ENCODE measurements at places on chromosomes 4 and X.

GRCh38 chr4:15691346-15692135, 9.9 kb downstream of the FAM200B start:
- no peak for DNase-seq

DNA sequence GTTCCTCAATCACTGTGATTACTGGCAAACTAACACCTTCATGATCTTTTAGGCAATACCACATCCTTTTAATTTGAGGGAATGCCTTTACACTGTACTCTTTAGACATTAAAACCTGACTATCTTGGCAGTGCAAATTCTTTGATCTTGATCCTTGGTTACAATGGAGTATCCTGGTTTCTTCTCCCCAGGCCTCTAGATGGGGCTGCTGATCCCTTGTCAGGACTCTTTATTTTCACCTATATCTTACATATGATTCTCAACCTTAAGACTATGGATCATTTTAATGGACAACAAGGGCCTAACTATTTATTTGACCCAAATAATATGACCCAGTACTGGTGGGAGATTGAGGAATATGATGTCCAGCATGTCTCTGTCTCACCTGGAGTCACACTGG, 1005.5 kb upstream of the INTU start:
- peak; percentile 1 for DNase-seq

GRCh38 chr4:89336818-89337420, 29.3 kb upstream of the GPRIN3 start:
- no peak for DNase-seq

DNA sequence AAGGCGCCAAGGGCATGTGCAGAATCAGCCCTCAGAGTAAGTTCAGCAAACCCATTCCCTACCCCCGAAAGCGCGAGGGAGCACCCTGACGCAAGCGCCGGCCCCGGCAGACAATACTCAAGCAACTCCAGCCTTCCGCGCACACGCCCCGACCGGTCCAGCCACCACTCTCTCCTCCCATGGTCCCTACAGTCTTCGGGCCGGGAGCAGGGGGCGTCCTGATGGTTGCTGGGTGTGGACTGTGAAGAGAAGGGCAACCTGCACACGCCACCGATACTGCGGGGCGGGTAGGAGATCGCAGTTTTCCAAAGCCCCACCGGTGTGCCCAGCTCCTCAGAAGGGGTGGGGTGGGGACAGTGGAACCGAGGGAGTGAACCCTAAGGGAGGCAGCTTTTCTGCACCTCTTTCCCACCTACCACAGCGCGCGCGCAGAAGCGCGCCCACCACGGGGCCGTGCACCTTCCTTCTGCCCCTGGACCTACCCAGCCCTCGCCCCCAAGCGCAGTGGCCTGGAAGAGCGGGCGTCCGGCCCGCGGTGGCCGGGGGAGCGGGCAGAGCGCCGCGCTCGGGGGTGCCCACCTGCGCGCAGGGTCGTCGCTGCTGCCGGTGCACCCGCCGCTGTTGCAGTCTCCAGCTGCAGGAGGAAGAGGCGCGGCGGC, 650.2 kb upstream of the DIPK2B start:
- no peak for DNase-seq

DNA sequence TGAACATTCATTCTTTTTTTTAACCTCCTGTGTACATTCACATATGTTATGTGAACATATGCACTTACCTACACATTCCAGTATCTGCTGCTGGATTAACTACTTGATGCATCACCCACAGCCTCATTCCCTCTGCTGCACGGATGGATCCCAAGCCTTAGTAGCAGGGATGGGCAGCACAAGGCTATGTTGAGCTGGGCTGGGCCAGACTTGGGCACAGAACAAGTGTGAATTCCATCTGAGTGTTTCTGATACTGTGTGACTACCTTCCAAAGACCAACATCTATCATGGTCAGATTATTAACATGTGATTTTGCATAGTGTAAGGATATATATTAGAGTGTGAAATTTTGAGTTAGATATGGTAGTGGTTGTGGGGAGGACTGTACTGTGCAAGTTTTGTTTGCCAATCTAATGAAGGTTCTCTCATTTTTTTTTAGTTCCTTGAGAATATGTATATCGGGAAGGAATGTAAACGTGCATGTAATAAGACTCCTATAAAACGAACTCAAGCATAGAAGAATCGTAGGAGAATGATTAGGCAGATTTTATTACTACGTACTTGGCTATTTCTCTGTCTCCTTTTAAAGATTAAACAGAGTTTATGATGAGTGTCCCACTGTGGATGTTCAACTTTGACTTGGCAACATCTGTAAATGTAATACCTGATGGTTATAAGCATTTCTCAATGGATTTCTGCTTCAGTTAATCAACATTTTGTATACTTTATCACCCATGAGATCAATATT, 23.4 kb upstream of the STBD1 start:
- no peak for DNase-seq

DNA sequence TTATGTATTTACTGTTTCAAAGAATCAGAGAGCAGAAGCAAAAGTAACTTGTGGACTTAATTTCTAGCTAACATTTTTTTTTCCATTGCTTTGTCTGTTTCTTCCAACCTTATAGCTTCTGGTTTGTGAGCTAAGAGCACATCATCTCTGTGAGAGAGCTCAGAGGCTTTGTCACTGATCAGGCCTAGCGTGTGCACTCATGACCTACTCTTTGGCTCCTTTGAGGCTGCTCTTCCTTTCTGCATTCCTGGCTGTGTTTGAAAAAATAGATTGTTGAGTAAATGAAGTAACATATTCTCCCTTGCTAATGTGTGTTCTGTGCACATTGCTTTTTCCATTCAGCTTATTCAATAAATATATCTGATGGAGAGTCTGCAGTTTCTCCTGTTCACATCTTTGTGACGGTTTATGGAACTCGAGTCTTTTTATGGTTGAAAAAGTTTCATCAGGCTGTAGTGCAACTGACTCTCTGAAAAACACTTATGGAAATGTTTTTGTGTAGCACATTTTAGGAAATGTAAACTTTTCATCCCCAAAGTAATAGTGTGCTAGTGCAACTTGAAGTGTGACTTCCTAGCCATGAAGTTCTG, 133.0 kb downstream of the RAPGEF2 start:
- no peak for DNase-seq

GRCh38 chr4:144955104-144955503, 142.9 kb downstream of the ANAPC10 start:
- no peak for DNase-seq

DNA sequence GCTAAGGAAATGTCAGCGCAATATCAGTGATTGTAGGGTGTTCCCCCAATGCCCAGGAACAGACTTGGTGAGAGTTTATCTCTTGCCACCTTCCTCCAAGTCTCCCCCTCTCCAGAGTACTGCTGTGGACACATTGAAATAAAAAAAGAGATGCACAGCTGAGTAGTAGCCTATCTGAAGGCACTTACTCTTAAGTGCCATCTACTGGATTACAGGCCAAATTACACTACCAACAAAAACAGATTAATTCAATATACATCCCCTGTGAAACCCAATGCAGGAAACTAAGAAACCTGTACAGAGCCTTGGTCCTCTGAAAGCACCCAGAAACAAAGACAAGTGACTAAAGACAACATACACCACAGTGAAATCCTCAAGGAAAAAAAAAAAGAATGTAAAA, 460.3 kb downstream of the ZIC3 start:
- DNase-seq: no peak

GRCh38 chrX:71609095-71609750, 9.1 kb downstream of the CXCR3 start:
- no peak for DNase-seq

DNA sequence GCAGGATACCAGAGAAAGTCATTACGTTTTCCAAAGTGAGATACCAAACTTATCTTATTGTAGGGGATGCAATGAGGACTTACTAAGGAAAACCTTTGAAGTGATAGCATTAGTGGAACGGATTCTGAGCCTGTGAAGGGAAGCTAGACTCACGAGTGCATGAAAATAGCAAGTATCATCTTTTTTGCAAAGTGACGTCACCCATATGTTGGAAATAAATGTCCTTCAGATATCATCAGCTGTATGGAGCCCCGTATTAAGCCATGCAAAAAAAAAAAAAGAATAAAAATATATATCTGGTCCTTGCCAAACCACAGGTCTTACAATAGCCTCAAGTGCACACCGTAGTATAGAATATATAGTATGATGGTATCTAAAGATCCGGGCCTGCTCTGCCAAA, 46.8 kb upstream of the ITM2A start:
- no peak for DNase-seq

GRCh38 chr4:185134307-185134869, 8.7 kb upstream of the SLC25A4 start:
- DNase-seq: no peak

DNA sequence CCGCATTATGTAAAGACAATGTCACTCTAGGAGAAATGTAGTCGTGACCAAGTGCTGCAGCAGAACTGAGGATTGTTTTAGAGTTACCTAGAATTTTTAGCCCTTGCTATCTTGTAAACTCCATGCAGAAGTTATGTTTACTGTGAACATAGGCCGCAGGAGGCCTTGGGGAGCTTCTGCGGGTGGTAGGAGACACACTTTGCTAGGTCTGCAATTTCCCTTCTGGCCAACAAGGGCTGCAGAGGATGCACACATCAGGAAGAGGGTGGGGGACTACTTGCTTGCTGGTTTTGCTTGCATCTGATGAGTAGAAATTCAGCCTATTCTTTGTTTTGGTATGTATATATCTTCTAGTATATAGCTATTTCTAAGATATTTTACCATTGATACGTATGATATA, 23.1 kb downstream of the BANK1 start:
- DNase-seq: no peak

DNA sequence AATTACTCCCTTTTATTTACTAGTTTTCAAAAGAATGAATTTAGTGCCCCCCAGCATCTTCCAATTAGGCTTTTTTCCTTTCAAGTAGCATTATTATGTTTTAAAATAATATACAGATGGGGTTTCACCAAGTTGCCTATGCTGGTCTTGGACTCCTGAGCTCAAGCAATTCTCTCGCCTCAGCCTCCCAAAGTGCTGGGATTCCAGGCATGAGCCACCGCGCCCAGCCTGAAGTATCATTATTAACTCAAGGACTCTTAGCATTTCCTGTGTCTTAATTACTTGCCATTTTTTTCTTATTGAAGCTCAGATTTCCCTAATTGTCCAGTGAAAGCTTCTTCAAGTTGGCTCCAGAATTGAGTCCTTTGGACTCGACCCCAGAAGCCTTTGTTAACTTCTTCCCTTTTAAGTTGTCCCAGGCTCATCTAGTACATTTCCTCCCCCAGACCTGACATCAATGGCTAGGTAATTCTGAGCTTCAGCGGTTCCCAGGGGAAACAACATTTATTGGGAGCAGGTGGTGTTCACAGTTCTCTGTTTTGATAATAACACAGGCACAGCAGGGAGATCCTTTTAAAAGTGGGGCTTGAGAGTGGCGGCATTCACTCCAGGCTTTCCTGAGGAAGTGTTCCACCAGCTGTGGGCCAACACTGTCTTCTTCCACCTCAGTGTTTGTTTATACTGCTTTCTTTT, 10.0 kb downstream of the SAT1 start:
- DNase-seq: no peak

- DNase-seq: no peak
Measured at GRCh38 chrX:150196285-150196684, 166.8 kb upstream of the MAMLD1 start.

DNA sequence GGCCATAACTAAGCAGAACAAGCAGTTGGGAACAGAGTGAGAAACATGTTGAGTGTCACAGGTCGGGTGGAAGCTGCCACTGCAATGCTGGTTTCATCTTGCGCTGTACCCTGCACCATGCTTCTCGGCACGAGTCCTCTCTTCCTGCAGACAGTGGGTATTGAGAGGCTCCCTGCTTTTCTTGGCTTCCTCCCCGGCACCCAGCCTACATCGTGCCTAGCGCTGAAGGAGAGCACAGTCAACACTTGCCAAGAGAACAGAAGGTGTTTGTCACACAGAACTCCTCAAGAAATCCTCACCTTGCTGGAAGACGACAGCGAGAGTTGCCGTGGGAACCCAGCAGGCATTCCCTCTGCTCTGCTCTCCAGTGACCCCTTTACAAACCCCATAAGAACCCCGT, 53.6 kb downstream of the EVC2 start:
- no peak for DNase-seq

- no peak for DNase-seq
Measured at GRCh38 chrX:27890611-27891010, 82.8 kb downstream of the MAGEB10 start.

GRCh38 chr4:52099860-52100461, 48.9 kb downstream of the SPATA18 start:
- no peak for DNase-seq

- no peak for DNase-seq
Measured at GRCh38 chr4:1154126-1154522, 18.3 kb downstream of the SPON2 start.

DNA sequence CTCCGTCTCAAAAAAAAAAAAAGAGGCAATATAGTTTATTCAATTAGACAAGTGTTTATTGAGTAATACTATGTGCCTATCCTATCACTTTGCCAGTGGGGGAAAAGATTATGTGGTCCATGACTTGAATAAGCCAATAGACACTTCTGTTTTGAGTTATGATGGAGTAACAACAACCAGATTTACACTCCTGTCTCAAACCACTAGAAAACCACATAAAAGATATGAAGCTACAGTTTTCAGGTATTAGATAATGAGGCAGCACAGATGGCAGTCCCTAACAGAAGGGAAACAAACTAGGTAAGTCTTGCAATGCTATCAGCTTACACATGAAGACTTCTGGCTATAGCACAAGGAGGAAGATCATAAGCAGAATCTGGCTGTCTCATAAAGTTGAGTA, 22.5 kb downstream of the NFXL1 start:
- no peak for DNase-seq

DNA sequence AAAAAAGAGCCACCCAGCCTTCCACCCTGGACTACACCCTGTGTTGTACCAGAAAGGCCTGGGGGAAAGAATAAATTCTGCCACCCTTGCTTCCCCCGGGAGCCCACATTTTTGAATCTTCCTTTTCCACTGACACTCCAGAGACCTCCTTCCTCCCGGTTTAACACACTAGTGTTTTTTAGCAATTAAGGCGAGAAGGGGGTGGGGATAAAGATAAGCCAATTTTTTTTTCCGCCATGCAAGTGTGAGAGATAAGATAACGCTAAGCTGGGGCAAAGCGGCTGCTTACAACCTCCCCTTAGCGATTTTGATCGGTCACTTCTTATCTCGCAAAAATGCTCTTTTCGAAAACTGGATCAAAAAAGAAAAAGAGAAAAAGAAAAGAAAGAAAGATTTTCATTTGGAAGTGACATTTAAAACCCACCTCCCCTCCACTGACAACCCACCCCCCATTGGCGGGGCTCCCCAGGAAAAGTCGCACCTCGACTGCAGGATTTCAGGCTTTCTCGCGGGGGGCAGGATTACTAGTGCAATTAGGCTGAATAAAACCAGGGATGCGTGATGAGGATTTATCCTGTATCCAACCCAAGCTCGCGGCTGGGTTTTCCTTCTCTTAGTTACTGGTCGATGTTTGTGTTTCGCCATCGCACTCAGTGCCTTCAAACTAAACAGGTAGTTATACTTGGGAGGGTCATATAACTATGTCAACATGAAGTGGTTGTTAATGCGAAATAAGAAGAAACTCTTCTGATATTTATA, 6.0 kb upstream of the BCOR start:
- DNase-seq: no peak
